ENCODE measurements at places on chromosomes 7 and 10.

DNA sequence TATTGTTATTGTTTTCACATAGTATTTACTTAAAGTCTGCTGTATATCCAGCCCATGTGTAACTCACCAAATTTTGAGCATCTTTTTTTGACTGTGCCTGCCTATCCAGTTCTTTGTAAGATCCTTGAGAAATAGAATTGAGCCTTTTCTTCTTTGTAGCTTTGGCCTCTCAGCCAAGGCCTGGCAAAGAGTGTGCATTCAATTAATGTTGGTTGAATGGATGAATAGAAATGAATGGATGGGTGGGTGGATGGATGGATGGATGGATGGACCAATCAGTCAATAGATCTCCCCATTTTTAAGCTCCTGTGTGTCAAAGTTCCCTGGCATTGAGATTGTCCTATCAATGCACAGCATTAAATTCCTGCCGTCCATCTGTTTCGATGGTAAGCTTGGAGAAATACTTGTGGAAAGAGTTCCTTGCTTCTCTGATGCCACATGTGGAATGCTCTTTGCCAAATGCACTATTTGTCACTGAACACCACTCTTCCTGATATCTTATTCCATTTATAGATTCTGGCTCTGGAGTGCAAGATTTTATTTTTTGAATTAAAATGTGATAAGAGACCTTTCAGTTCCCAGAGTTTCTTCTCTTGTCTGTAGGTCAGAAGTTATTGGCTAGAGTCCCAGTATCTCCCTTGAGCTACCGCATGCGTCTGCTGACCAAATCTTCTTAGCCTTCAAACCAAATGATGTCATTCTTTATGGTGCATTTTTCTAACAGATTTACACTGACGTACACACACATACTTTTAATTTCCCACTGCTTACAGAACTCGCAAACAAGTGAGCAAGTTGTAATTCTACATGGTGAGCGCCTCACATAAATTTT is 20.7 kb upstream of the ADRB1 start:
- no peak for DNase-seq

DNA sequence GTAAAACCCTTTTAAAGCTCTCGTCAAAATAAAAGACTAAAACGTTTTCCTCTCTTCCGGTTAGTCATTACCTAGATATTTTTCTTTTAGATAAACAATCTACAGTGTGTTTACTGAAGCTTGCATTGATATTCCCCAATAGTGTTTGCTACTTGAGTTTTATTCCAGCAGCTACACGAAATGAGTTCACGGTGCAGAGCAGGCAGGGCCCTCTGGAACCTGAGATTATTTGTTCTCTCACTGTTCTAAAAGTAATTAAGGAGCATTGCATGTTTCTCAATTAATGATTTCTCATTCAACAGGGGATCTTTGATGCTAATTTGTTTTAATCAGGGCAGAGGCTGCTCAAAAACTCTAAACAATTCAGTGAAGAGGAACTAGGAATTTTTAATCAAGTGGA is 319.7 kb downstream of the GFRA1 start:
- peak; percentile 69 for DNase-seq

- no peak for DNase-seq
These were observed 69.1 kb downstream of the INPP5A start for GRCh38 chr10:132606536-132607316.

DNA sequence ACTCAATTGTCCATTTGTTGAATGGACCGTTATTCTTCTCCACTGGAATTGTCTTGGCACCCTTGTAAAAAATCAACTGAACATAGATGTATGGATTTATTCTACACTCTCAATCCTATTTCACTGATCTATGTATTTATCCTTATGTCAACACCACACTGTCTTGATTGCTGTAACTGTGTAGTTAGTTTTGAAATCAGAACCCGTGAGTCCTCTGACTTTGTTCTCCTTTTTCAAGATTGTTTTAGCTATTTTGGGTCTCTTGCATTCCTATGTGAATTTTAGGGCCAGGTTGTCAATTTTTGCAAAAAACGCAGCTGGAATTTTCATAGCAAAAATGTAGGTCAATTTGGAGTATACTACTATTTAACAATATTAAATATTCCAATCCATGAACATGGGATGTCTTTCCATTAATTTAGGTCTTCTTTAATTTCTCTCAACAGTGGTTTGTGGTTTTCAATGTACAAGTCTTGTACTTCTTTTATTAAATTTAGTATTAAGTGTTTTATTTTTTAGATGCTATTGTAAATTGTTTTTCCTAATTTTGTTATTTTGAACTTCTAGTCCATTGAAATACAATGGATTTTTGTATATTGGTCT is 10.0 kb downstream of the CAMK2B start:
- no peak for DNase-seq

DNA sequence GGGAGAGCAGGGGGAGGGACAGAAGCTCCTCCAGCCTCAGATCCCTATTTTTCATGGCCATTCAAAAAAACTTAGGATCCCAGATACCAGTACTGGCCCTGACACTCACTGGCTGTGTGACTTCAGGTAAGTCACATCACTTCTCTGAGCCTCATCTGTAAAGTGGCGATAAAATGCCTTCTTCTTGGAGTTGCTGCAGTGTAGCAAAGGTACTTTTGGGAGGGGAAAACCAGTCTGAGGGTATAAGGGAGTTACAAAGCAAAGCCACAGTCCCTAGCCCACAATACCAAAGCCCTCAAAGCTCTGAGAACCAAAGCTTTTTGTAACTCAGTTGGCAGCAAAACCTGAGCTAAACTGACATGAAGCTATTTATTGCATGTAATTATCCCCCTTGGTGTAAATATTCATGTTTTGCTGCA is 43.4 kb upstream of the COL13A1 start:
- DNase-seq, result no peak

DNA sequence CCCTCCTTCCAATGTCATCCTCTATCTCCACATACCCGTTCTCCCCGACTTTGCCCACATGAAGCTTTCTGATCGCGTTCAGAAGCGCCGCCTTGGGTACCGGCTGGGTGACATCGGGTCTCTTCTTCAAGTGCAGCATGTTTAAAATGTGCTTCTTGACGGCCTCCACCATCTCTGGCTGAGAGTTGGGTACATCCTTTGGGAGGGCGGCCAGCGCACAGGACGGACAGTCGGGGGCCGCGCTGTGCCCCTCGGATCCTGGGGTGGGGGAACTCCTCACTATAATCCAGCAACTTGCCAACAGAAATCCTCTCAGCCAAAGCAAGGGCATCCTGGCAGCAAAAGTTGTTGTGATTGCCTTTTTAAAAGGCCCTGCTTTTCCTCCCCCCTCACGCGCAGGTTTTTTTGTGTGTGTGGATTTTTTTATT is 2.8 kb downstream of the INHBA start:
- no peak for DNase-seq

DNA sequence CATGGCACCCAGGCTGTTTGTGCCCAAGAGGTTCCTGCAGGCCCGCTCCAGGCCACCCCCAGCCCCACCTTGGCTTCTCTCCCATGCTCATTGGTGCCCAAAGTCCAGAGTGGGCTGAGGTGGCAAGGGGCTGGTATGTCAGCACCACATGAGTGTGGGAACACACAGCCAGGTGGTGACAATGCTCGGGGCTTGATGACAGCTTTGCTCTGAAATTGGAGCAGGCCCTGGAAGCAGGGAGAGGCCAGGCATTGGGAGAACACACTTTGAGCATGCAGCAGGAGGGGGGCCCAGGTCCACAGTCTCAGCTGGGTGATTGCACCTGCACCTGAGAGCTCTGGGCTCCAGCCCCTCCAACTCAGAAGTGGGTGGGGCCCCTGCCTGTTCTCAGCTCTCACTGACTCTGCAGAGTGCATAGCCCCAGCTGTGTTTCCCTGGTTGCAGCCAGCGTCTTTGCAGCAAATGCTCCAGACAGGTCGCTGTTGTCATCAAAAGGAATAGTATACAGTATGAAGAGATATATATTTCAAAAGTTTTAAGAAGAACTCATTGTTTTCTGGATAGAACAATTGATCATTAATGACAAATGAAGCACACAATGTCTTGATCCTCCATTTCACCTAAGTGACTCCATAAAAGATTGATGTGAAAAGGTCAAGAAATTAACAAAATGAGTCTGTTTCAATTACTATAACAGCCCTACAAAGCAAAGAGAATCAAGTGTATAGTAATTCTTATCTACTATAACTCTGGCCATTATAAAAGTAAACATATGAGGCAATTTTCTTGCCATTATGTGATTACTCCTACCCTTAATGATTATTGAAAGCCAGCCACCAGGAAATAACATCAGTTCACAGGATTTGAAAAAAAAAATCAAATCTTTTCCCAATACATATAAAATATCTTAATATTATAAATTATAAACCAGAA is 848.1 kb downstream of the PCDH15 start:
- DNase-seq, result no peak

DNA sequence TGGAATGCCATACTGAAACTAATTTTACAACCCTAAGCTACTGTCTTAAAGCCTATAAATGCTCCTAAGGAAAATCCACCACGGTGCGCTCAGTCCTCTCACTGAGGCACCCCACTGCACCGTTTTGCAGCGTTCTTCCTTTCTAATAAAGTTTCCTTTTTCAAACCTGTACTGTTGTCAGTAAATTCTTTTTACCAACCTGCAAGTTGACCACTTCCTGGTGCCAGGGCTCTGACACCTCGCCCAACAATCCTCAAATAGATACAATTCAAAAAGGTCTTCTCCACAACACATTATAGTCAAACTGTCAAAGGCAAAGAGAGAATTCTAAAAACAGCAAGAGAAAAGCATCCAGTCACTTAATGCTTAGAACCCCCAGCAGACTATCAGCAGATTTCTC is 42.8 kb downstream of the HERPUD2 start:
- no peak for DNase-seq

DNA sequence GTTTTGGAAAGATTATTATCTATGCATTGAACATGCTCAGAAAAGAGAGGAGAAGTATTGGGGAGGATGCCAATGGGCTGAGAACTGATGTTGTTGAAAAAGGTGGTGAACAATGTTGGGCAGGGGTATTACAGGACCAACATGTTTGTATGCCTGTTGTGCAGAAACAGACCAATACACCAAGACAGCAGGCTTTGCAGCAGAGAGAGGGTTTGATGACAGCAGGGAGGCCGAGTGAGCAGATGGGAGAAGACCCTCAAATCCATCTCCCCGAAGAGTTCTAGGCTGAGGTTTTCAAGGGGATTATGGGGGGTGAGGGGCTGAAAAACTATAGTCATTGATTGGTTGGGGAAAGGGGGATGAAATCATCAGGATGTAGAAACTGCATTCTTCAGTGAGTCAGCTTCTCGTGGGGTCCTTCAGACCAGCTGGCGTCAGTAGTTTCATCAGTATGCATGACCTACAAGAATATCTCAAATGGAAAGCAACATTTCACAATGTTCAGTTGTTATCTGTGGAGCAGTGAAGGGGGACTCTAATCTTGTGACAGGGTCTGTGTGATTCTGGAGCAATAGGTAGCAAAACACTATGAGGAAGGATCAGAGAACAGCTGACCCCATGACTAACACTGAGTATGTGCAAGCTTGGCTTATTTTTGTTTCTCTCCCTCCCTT is 167.8 kb downstream of the BAMBI start:
- DNase-seq, result peak; percentile 21

DNA sequence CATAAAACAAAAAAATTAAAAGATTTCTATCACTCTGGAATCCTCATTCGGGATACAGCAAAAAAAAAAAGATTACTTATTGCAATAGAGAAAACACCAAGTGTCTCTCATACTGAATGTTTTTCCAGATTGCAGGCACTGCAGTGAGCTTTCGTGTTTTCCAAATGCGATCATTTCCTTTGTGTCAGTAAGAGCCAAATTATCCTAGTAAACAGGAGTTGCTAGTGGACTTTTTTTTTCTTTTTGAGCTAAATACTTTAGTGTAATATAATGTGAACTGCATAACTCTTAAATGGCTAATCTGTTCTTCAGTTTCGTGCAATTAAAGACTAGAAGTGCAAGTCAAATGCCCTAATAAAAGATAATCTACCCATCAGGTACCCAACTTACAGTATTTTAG is 44.4 kb upstream of the TOMM7 start:
- DNase-seq, result peak; percentile 56

- DNase-seq, result no peak
These were observed 65.9 kb upstream of the CAPZA2 start for GRCh38 chr7:116796471-116796870.

GRCh38 chr7:66549466-66549865 is 79.2 kb upstream of the KCTD7 start:
- no peak for DNase-seq

- DNase-seq, result no peak
These were observed 587.2 kb downstream of the SORCS1 start for GRCh38 chr10:106577266-106577665.
